ENCODE measurements at places on chromosomes 6 and 20.

DNA sequence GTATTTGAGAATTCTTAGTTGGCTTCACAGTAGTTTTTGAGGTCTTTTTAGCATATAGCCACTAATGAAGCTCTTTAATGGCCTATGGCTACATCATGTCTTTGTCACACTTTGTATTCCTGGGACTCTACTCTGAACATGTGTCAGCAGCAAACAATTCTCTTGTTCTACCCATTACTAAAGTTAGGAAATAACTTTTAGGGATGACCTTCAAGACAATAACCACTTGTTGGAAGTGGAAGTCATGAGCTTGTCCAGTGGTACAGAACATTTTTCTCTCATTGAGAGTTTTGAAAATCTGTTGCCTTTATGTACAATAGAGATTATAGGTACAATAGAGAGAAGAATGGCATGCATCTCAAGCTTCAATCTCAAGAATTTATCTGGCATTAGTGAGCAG is 571.6 kb upstream of the JAG1 start:
- no peak overlapping the region for H3K4me3 ChIP-seq
- H3K4me1 ChIP-seq = no peaks in the 10 kb centered on the region
- no peaks in the 10 kb centered on the region for H3K27me3 ChIP-seq
- H3K36me3 ChIP-seq = no peaks in the 10 kb centered on the region
- H3K27ac ChIP-seq = no peak overlapping the region
- DNase-seq = no peak

GRCh38 chr6:80021591-80021990 is 17.1 kb downstream of the TTK start:
- no peak for DNase-seq
- H3K27ac ChIP-seq = no peak overlapping the region
- no peaks in the 10 kb centered on the region for H3K36me3 ChIP-seq
- no peaks in the 10 kb centered on the region for H3K4me1 ChIP-seq
- H3K27me3 ChIP-seq = no peaks in the 10 kb centered on the region

- H3K4me1 ChIP-seq = no peaks in the 10 kb centered on the region
- H3K27ac ChIP-seq = no peak overlapping the region
- DNase-seq = no peak
Observed at GRCh38 chr6:160967833-160968232, 23.7 kb upstream of the MAP3K4 start.

DNA sequence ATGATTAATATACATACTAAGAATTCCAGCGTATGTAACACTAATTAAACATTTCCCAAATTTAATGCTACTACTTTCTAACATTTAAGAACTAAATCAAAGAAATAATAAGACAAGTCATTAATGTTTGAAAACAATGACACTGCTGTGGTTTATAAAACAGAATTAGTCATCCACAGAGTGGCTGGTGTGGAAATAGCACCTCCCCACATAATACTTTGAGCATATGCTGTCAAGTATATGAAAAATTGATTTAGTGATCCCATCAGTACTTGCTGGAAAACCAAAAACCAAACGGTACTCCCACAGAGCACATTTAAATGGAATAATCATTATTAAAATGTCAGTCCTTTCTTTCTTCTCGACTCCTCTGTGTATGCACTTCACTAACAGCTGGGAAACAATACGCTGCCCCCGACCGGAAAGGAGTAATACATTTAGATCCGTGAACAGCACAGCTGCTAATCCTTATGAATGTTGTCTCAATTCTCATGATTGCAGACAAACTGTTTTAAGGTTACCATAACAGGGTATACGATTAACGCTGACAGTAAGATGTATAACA is 78.4 kb downstream of the PREP start:
- no peaks in the 10 kb centered on the region for H3K4me1 ChIP-seq
- no peak for DNase-seq
- no peaks in the 10 kb centered on the region for H3K27me3 ChIP-seq
- H3K4me3 ChIP-seq = no peak overlapping the region

- H3K27me3 ChIP-seq = no peaks in the 10 kb centered on the region
- peaks cover 14% of the 10 kb centered on the region for H3K4me1 ChIP-seq
- peak; percentile 83 for DNase-seq
- H3K36me3 ChIP-seq = no peaks in the 10 kb centered on the region
- peak overlapping the region; percentile 86 for H3K27ac ChIP-seq
Observed at GRCh38 chr20:62411479-62412193, 4.6 kb upstream of the CABLES2 start.

DNA sequence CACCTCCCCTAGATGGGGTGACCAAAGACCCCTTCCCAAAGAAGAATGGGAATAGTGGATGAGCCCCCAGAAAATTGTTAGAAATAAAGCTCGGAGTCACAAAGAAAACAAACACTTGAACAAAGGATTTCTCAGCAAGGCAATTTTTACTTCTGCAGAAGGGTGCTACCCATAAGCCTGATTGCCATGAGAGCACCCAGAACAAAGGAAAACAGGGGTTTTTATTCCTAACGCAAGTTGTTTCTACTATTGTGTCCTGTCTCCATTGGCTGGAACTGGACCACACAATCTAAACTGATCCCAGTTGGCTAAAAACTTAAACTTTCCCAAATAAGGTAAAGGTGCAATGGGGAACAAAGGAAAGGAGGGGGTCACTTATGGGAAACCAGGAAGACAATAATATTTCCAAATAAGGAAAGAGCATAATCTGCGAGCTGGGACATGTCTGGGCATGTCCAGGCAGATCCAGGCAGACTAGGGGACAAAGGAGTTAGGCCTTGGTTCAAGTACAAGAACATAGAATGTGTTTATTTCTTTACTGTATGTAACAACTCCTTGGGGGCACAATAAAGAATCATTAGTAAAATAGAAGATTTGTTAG is 20.0 kb downstream of the HLA-B start:
- H3K4me3 ChIP-seq = no peak overlapping the region
- DNase-seq = no peak
- H3K27ac ChIP-seq = no peak overlapping the region
- no peaks in the 10 kb centered on the region for H3K4me1 ChIP-seq

- no peak for DNase-seq
- no peak overlapping the region for H3K27ac ChIP-seq
- H3K27me3 ChIP-seq = no peaks in the 10 kb centered on the region
- no peaks in the 10 kb centered on the region for H3K4me1 ChIP-seq
Observed at GRCh38 chr6:21707524-21708319, 114.2 kb downstream of the SOX4 start.

- H3K27ac ChIP-seq = no peak overlapping the region
- no peaks in the 10 kb centered on the region for H3K27me3 ChIP-seq
- H3K4me3 ChIP-seq = no peak overlapping the region
- no peaks in the 10 kb centered on the region for H3K4me1 ChIP-seq
Observed at GRCh38 chr6:156662025-156662445, 115.1 kb upstream of the ARID1B start.

GRCh38 chr6:12271997-12272396 is 18.2 kb upstream of the EDN1 start:
- no peaks in the 10 kb centered on the region for H3K27me3 ChIP-seq
- H3K4me3 ChIP-seq = no peak overlapping the region
- no peak overlapping the region for H3K27ac ChIP-seq

GRCh38 chr6:28089054-28089453 is 8.7 kb downstream of the ZNF165 start:
- H3K36me3 ChIP-seq = peaks cover 40% of the 10 kb centered on the region
- H3K4me3 ChIP-seq = no peak overlapping the region
- H3K27ac ChIP-seq = no peak overlapping the region
- no peaks in the 10 kb centered on the region for H3K27me3 ChIP-seq
- DNase-seq = no peak

GRCh38 chr6:112717856-112718255 is 370.7 kb downstream of the RFPL4B start:
- no peaks in the 10 kb centered on the region for H3K36me3 ChIP-seq
- no peaks in the 10 kb centered on the region for H3K27me3 ChIP-seq
- DNase-seq = no peak
- no peak overlapping the region for H3K4me3 ChIP-seq

DNA sequence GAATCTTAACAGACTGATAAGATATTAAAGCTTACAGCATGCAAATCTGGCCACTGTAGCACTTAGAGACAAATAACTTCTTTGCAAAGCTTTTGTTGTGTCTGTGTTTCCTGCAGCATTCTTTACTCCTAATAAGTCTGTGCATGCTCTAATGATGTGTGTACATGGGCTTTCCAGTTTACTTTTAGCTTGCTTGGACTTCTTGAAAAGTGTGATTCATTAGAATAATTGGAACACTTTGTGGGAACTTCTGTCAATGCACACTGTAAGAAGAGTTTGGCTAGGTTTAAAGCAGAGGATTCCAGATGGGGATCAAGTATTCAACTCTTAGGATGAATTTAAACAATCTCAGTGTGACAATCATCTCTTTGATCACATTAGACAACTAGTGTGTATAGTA is 22.1 kb upstream of the TINAG start:
- H3K27ac ChIP-seq = no peak overlapping the region
- H3K4me3 ChIP-seq = no peak overlapping the region
- H3K4me1 ChIP-seq = no peaks in the 10 kb centered on the region
- H3K36me3 ChIP-seq = no peaks in the 10 kb centered on the region

GRCh38 chr6:148445620-148446019 is 103.0 kb downstream of the SASH1 start:
- no peak for DNase-seq
- H3K4me1 ChIP-seq = peaks cover 9% of the 10 kb centered on the region
- H3K36me3 ChIP-seq = no peaks in the 10 kb centered on the region
- H3K27ac ChIP-seq = no peak overlapping the region
- no peak overlapping the region for H3K4me3 ChIP-seq

DNA sequence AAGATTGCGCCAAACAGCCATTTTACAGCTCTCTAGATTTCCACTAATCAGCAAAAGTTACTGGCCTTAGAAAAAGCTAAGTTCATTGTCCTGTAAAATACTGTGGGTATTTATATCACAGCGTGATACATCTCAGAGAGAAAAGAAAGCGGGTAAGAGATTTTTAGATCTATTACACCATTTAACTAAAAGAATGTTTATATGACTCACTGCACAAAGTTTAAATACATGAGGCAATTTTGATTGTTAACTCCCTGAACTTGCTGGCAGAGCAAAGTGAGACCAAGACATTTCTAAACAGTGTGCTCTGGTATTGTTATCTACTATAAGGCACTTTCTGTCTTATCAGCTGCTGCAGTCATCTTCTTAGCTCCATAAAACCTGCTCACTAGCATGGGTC is 314.3 kb downstream of the EPHA7 start:
- no peaks in the 10 kb centered on the region for H3K27me3 ChIP-seq
- no peak for DNase-seq
- no peaks in the 10 kb centered on the region for H3K36me3 ChIP-seq
- no peaks in the 10 kb centered on the region for H3K4me1 ChIP-seq

DNA sequence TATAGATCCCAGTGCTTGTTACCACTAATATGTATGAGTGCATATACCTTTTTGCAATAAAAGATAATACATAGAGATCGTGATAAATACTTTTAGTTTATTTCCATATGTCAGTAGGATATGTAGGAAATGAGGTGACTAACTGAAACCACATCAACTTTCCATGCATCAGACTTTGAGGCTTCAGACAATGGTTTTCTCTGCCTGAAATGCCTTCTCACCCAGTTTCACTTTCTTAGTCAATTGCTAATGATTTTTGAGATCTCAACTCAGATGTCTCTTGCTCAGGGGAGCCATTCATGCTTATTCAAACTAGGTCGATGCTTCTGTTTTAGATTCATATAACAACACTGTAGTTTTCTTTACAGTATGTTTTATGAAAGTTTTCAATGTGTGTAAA is 626.6 kb upstream of the ADGRB3 start:
- no peak overlapping the region for H3K4me3 ChIP-seq
- H3K36me3 ChIP-seq = no peaks in the 10 kb centered on the region
- no peaks in the 10 kb centered on the region for H3K27me3 ChIP-seq
- H3K4me1 ChIP-seq = no peaks in the 10 kb centered on the region
- DNase-seq = no peak
- no peak overlapping the region for H3K27ac ChIP-seq

DNA sequence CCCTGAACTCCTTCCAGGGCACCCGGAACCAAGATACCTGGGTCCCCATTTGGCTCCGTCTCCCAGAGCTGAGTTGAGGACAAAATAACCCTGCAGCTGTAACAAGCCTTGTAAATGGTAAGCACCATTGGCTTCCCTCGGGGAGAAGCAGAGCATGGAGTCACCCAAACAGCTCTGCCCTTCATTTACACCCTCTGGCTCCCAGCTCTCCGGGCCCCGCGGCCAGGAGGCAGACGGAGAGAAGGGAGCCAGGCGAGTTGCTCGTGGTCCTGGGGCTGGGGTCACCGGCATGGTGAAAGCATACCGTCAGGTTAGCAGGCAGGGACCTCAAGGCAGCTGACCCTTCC is 2.1 kb downstream of the TFEB start:
- H3K27ac ChIP-seq = peak overlapping the region; percentile 99
- peak overlapping the region; percentile 74 for H3K4me3 ChIP-seq
- peaks cover 14% of the 10 kb centered on the region for H3K4me1 ChIP-seq
- H3K36me3 ChIP-seq = no peaks in the 10 kb centered on the region
- DNase-seq = no peak
- no peaks in the 10 kb centered on the region for H3K27me3 ChIP-seq

DNA sequence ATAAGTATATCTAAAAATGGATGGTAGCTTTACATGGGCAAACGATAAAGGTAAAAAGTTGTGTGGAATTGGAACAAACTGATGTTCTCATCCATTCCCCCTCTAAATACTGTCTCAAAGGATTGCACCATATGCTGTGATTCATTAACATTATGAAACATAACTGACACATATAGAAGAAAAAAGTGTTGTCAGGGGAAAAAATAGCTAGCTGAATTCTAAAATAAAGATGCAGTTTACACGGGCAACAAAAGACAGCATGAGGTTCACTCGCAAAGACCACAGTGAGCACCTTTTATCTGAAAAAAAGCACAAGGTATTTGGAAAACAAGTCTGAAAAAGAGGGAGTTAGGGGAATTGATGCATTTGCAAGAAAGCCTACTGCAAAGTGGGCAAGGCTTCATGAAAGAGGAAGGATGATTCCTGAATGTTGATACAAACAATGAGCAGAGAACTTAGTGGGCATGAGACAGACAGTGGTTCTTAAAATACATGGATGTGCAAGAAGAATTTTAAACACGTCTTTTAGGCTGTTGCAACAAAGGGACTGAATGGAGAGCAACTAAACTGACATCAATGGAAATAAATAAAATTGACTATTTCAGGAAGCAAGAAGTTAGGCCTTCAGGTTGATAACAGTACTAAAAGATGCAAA is 280.9 kb downstream of the KIF16B start:
- H3K27me3 ChIP-seq = no peaks in the 10 kb centered on the region
- no peak for DNase-seq
- no peaks in the 10 kb centered on the region for H3K4me1 ChIP-seq
- H3K4me3 ChIP-seq = no peak overlapping the region
- H3K36me3 ChIP-seq = no peaks in the 10 kb centered on the region

DNA sequence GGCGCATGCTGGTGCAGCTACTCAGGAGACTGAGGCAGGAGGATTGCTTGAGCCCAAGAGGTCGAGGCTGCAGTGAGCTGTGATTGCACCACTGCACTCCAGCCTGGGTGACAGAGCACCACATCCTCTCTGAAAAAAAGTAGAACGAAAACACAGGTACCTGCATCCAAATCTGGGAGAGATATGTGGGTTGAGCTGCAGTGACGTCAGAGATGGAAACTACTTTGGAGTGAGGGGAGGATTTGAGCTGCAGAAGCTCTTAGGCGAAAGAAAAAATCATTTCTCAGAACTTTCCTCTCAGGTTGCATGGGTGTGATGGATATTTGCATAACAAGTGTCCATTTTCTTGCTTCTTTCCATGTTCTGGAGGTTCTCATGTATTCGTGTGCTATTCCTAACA is 4.0 kb upstream of the TULP1 start:
- H3K4me3 ChIP-seq = no peak overlapping the region
- H3K27ac ChIP-seq = no peak overlapping the region
- DNase-seq = no peak
- H3K27me3 ChIP-seq = no peaks in the 10 kb centered on the region
- H3K36me3 ChIP-seq = no peaks in the 10 kb centered on the region

GRCh38 chr6:156984178-156984738 is 207.1 kb downstream of the ARID1B start:
- DNase-seq = no peak
- H3K27me3 ChIP-seq = no peaks in the 10 kb centered on the region
- H3K36me3 ChIP-seq = no peaks in the 10 kb centered on the region
- no peaks in the 10 kb centered on the region for H3K4me1 ChIP-seq
- H3K27ac ChIP-seq = no peak overlapping the region
